Progenitor cell of endocrine pancreas (in vitro differentiated cells): ENCODE measurements at places on chromosomes 12 and 14. TPM values are rescaled to one million over a fixed set of nuclear protein-coding genes. Genes with fewer than 3 reads are reported as not detected.

DNA sequence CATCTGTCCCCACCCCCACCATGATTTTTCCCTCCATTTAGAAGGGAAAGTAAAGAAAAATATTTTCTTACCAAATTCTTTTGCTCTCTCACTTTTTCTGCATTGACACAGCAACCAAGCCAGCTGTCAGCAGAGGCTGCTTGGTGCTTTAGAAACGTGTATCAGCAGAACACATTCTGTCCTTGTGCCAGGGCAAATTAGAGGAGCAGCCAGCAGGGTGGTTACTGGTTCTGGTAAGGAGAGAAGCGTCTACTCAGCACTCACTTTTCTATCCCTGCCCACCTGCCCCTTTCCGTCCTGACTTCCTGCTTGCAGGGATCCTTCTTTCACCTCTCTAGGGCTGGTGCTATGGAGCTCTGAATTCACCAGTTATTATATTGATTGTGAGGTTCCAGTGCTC is 327.5 kb upstream of the PDE3A start:
- no peak for DNase-seq

- DNase-seq, result no peak
Measured at GRCh38 chr12:92438641-92439419, 264.0 kb upstream of the PLEKHG7 start.

TAS2R42 gene
- not detected in 2 replicates for total RNA-seq

- DNase-seq, result no peak
Measured at GRCh38 chr14:50669441-50669986, 1.4 kb upstream of the SAV1 start.

DNA sequence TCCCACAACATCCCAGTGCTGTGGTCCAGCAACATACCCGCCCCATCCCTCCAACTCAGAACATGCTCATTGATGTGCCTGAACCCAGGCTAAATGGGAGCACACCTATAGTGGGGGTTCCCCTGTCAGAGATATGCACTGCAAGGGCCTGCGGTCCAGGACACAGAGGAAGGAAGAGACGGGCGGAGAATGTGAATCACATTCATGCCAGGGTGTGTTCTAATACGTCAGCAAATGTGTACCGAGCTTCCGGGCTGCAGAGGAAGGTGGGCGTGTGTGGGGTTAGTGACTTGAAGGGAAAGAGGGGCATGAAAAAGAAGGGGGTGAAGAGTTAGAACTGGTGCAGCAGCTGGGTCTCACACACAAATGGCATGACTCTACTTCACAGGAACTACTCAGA is 83.7 kb downstream of the DPF3 start:
- DNase-seq, result no peak
